ENCODE measurements at places on chromosomes 5 and 9.

GRCh38 chr5:109829331-109829730 lies 139.6 kb downstream of the MAN2A1 start:
- DNase-seq = no peak

DNA sequence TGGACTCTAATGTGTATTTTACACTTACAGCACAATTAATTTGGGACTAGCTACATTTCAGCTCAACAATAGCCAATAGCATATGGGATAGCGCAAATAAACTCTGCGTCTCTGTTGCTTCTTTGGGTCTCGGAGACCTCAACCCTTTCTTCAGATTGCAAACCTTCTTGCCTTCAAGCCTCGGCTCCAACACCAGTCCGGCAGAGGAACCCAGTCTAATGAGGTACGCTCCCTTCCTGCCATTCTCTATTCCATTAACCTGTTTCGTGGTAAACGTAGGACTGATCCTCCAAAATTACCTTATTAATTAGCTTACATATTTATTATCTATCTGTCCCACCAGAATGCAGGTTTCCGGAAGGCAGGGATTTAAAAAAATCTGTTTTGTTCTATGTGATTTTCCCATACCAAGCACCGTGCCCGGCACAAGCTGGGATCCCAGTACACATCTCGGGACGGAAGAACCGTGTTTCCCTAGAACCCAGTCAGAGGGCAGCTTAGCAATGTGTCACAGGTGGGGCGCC lies 525 bp upstream of the DAPK1 start:
- DNase-seq = no peak

DNA sequence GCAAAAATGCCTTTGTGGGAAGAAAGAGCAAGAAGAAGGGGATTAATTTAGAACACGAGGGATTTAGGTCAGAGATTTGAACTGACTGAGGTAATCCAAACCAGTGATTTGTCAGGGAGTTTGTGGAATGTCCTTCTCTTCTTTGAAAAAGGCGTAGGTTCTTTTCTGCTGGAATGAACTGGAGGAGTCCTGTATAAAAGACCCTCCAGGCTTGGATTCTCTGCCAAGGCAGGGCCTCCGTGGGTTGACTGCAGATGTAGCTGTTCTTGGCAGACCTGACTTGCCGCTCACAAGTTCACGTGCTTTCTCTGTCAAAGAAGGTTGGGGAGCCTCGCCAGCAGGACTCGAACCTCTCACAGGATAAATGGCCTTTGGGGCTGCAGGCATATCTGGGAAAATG lies 62.8 kb upstream of the STC2 start:
- no peak for DNase-seq

- DNase-seq = no peak
These were observed 89.8 kb downstream of the CDH6 start for GRCh38 chr5:31283326-31283725.

- no peak for DNase-seq
These were observed 197.1 kb downstream of the MED10 start for GRCh38 chr5:6181147-6181729.

- DNase-seq = no peak
These were observed 206.4 kb downstream of the ENC1 start for GRCh38 chr5:74433896-74434829.

- no peak for DNase-seq
These were observed 113.5 kb upstream of the IL6ST start for GRCh38 chr5:56108246-56108645.

GRCh38 chr9:21383627-21384026 lies 1.6 kb downstream of the IFNA2 start:
- DNase-seq = no peak

- no peak for DNase-seq
These were observed 17.3 kb upstream of the TNIP1 start for GRCh38 chr5:151097820-151098767.

- DNase-seq = no peak
These were observed 173.5 kb upstream of the NREP start for GRCh38 chr5:111930449-111930848.

DNA sequence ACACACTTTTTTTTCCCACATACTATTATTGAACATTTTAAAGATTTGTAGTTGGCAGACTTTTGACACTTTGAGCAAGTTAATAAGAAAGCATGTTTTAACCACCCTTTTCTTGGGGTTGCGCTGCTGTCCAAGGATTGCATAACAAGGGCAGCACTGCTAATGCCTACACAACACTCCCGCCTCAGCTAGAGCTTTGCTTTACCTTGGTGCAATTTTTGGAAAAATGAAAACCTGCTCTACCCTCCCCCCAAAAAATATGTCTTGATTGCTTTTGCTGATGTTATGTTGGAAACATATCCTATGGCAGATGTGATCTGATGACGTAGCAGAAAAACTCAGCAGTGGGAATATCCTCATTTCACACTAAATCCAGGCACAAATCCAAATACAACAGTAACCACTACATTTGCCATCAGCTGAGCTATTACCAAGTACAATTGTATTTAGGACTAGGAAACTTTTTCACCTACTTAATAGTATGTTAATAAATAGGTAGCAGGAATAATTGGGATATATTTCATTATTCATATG lies 51.5 kb downstream of the UBE2R2 start:
- DNase-seq = no peak

DNA sequence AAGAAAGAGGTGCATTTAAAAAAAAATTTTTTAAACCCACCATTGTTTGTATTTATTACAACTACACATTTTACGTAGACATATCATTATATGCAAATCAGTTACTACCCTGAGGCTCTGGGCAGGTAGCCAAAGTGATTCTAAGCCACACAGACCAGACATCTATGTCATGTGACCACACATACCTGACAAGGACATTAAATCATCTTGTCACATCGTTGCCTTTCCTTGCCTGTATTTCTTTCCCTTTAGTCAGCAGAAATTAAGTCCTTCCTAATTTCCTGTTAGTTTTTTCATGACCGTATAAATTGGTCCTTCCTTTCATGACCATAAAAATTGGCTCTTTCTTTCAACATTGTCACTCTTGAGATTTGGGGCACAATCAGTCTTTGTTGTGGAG lies 134.2 kb upstream of the MARCHF11 start:
- no peak for DNase-seq

DNA sequence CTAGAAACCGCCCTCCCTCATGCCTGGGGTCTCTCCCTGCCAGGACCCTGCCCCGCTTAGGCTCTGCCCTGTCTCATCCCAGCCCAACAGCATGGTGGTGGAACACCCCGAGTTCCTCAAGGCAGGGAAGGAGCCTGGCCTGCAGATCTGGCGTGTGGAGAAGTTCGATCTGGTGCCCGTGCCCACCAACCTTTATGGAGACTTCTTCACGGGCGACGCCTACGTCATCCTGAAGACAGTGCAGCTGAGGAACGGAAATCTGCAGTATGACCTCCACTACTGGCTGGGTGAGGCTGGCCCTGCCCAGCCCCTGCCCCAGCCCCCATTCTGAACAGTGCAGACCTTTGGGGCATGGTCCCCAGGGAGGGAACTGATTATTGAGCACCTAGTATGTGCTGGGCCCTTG lies 33.9 kb downstream of the GSN start:
- no peak for DNase-seq

Measured in NCI-H460 (cell line).